ENCODE measurements at places on chromosomes 12 and 14.

DNA sequence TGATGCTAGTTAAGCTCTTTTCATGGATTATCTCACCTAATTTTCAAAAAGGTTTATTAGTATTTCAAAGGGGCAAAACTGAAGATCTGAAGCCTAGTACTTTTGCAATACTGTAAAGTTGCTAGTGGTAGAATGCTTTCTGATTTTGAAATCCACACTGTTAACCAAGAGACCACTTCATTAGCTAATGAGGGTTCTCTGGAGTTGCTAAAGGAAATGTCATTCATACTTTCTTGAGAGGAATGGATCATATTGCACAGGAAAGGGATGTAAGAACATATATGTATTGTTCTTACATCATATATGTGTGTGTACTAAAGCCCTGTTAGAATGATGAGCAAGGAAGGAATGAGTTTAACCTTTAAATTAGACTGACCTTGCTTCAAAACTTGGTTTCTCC, 39.0 kb upstream of the LDHB start:
- no peak for DNase-seq

DNA sequence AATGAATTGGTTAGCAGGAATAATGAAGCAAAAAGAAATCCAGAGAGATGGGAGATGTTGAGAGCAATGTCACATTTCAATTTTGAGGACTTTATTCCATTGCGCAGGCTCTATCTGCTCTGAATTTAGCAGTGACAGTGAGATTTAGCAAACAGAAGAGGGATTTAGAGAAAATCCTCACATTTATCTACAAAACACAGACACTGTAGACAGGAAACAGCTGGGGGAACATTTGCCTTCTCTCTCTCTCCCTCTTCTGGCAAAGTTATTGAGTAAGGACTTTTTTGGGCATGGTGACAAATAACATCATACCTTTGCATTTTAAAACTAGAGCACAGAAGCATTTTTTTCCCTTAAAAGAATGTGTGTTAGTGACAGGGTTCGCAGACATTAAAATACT, at the start of gene IGF1:
Gene IGF1, minus strand, starts transcription at position 158 of the 400 bp plus-strand sequence. CDS start 182 bp downstream, outside the sequence.
- DNase-seq: no peak

- DNase-seq: no peak
These were observed 30.1 kb upstream of the MAP1LC3B2 start for GRCh38 chr12:116529048-116529447.

DNA sequence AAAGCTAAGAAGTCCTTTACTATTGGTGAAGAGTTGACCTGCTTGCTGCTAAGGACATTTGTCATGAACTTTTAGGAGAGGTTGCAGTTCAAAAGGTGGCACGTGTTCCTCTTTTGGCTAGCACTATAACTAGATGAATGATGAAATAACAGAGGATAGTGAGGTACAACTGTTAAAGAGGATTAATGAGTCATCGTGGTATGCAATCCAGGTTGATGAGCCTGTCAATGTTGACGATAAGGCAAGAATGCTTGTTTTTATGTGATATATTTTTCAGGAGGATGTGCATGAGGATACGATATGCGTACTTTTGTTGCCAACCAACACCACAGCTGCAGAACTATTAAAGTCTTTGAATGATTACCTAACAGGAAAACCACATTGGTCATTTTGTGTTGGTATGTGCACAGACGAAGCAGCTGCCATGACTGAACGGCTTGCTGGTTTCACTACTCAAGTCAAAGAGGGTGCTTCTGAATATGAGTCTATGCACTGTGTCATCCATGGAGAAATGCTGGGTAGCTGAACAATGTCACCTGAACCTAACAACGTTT, 10.6 kb downstream of the CEP128 start:
- DNase-seq: peak; percentile 52

GRCh38 chr12:48765753-48766162, 23.1 kb downstream of the ADCY6 start:
- DNase-seq: peak; percentile 12

- no peak for DNase-seq
These were observed 163.4 kb downstream of the SRGAP1 start for GRCh38 chr12:64007853-64008252.

- no peak for DNase-seq
These were observed 5.3 kb downstream of the OR4N5 start for GRCh38 chr14:20143911-20144310.

- DNase-seq: no peak
These were observed 7.1 kb upstream of the NT5DC3 start for GRCh38 chr12:103848143-103848542.

- no peak for DNase-seq
These were observed 114.3 kb downstream of the NPAS3 start for GRCh38 chr14:33052943-33053342.

- DNase-seq: no peak
These were observed 157.0 kb upstream of the RMST start for GRCh38 chr12:97305651-97306050.

- no peak for DNase-seq
These were observed 183.4 kb upstream of the PPFIA2 start for GRCh38 chr12:81942594-81942993.

GRCh38 chr14:37508503-37508902, 86.5 kb downstream of the FOXA1 start:
- no peak for DNase-seq

- DNase-seq: no peak
These were observed 203.2 kb downstream of the ZFP36L1 start for GRCh38 chr14:68589447-68590200.

- no peak for DNase-seq
These were observed 42.7 kb upstream of the GPR132 start for GRCh38 chr14:105107781-105108515.

All from stimulated activated CD4-positive, alpha-beta T cell treated with anti-CD3 and anti-CD28 coated beads, Interleukin-15, amount 100 ng/mL, for 48 hours (primary cell).